Colonic mucosa (tissue), 4 donors: ENCODE measurements at places on chromosomes 4 and X. TPM values are rescaled to one million over a fixed set of nuclear protein-coding genes. Genes with fewer than 3 reads are reported as not detected.

The UBL4A gene
- total RNA-seq: 24.7 TPM

- no peak for DNase-seq
These were observed 22.7 kb downstream of the JADE1 start for GRCh38 chr4:128832243-128832625.

GRCh38 chr4:175504318-175504717 is 307.7 kb downstream of the GPM6A start:
- no peak for DNase-seq

- DNase-seq: peak; percentile 60
These were observed 75.6 kb upstream of the FAM9C start for GRCh38 chrX:13120017-13120416.

GRCh38 chr4:177250056-177250696 is 59.5 kb upstream of the NEIL3 start:
- peak; percentile 65 for DNase-seq

DNA sequence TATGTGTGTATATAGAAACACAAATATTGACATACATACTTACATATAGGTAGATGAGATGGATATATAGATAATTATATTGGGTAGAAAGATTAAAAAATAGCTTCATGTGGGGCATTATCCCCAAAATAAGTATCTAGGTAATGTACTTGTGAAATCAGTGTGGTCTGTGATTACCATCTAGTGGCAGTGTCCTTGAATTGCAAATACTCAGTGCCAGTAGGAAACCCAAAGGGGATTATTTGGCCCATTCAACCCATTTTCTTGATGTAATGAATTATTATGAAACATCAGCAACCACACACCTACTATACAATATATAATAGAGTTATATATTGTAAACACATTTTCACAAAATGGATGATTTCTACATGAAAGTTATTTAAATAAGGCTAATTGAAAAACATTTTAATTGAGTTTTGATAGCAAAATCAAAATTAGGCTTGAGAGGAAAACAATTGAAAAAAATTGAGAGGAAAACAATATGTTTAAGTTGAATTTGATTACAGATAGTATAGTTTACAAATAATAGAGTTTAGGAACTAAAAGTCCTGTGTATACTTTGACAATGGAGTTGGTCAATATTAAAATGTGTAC is 389.4 kb downstream of the GALNTL6 start:
- no peak for DNase-seq
